Stimulated activated naive CD8-positive, alpha-beta T cell treated with anti-CD3 and anti-CD28 coated beads, Interleukin-15, Interleukin-2, amounts not matched to agents 100 U/mL and 50 U/mL, for 24 hours (primary cell): ENCODE measurements at places on chromosomes 6 and 20.
A peak's percentile ranks its signal among the peaks of the same experiment; 100 is the strongest.

DNA sequence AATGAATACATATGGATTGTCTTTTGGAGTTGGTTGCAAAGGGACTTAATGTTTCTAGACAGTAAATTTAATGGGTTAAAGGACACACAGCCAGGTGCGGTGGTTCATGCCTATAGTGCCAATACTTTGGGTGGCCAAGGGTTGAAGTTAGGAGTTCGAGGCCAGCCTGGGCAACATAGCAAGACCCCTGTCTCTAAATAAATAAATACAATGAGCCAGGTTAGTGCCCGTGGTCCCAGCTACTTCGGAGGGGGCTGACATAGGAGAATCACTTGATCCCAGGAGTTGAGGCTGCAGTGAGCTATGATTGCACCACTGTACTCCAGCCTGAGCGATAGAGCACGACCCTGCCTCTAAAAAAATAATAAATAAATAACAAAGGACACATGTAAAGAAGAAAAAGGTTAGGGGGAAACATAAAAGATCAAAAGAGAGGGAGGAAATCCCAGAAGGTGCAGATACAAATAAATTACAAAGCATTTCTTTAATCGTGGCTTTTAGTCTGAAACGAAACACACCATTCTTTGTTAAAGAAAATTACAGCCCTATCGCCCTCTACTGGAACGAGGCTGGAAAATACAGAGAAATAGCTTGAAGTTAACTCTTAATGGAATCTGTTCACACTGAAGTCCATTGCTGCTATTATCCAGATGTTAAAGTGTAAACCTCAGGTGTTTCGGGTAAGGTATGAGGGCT lies 42.6 kb upstream of the SCML4 start:
- no peak for DNase-seq

GRCh38 chr6:37381579-37381978 lies 27.8 kb downstream of the RNF8 start:
- peak; percentile 3 for DNase-seq

- no peak for DNase-seq
Observed at GRCh38 chr6:86215323-86215722, 572.6 kb upstream of the SYNCRIP start.

DNA sequence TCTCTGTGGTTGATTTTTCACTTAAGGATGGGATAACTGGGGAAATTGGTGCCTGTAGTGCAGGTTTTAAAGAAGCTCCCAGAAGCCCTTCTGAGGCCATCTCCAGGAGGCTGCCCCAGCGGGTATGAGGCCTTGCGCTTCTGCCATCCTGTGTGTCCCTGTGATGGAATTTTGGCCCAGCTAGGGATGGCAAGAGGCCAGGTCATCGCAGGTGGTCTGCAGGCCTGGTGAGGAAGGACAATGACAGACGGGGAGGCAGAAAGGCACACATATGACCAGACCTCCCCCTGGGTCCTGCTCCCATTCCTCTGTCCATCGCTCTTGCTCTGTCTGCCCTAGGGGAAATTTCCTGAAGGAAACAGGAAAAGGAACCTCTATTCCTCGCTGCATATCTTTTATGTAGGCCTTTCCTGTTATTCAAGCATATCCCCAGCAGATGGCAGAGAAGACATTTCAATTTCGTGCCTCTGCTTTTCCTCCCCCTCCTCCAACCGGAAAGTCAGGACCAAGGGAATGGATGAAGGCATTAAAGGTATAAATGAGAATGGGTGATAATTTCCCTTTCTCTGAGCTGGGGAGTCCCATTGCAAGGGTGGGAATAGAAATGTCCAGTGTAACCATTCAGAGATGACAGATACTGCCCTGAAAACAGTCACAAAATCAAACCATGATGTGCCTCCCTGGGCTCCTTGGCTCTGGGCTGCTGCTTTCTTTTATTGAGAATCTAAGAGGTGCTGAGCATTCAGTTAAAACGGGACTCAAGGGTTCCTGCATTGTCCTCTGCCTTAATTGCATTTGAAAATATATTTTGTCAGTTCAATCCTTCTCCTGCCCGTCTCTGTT lies 17.6 kb upstream of the HLA-F start:
- DNase-seq: no peak

DNA sequence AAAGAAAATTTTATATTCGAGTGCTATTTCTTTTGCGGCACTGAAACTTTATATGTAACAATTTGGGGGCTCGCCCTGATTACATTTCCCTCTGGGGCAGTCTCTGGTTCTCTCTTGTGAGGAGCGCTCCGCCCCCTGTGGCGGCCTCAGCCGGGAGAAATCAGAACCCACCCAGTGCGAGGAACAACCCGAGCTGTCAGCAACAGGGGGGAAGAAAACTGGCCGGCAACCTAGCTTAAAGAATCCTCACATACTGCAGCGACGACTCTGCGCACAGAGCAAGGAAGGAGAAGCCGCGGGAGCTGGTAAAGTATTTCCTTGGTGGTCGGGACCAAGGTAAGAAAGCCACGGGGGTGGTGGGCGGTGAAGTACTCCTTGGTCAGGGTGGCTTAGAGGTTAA lies 23.9 kb upstream of the SLC52A3 start:
- no peak for DNase-seq

- no peak for DNase-seq
Observed at GRCh38 chr6:69880601-69881000, 14.2 kb downstream of the COL19A1 start.

- peak; percentile 32 for DNase-seq
Observed at GRCh38 chr20:53981752-53982437, 88.5 kb downstream of the BCAS1 start.

GRCh38 chr20:54323227-54323734 lies 115.4 kb downstream of the PFDN4 start:
- no peak for DNase-seq

GRCh38 chr6:23735151-23735550 lies 390.9 kb upstream of the NRSN1 start:
- DNase-seq: no peak

GRCh38 chr20:32535316-32535952 lies 49.7 kb downstream of the NOL4L start:
- no peak for DNase-seq

- DNase-seq: no peak
Observed at GRCh38 chr6:138012682-138013081, 94.5 kb downstream of the PERP start.
